ENCODE measurements at places on chromosomes 1 and 21.
A peak's percentile ranks its signal among the peaks of the same experiment; 100 is the strongest.

GRCh38 chr1:174764191-174764590 is 235.6 kb upstream of the CACYBP start:
- DNase-seq, result no peak

DNA sequence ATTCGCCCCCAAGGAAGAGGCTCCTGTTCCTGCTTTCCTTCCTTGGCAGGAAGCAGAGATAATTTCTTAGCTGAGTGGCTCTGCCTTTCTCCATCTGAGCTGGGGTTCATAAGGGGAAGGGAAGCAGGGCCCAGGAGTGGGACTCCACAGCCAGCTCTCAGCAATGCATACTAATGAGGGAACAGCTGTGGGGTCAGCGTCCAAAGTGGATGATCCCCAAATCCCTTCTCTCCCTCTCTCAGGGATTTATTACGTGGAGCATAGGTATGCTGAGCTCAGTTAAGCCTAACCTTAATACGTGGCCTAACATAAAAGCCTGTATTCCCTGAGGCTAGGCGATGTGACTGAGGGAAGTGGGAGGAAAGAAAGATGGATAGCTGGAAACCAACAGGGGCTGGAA is 87.3 kb upstream of the CTTNBP2NL start:
- DNase-seq, result peak; percentile 59

DNA sequence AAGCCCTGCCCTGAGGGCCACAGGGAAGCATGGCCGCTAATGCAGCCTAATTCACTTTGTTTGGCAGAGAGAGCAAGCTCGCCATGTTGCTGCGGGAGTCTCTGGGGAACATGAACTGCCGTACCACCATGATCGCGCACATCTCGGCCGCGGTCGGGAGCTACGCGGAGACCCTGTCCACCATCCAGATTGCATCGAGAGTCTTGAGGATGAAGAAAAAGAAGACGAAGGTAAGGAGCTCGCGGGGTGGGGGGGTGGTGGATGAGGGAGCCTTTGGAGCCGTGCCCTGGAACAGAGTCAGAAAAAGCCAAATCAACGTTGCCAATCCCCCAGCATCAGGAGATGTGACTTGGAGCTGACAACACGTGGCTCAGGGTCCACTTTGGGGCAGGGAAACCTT is 529.4 kb downstream of the KIF26B start:
- no peak for DNase-seq

- no peak for DNase-seq
These were observed at the start of gene CHI3L2 for GRCh38 chr1:111227434-111227833. Gene CHI3L2 (plus strand): TSS chr1:111227713. CDS start chr1:111227730, 17 bp downstream.

GRCh38 chr1:186595969-186596368 is 84.3 kb downstream of the PTGS2 start:
- no peak for DNase-seq

DNA sequence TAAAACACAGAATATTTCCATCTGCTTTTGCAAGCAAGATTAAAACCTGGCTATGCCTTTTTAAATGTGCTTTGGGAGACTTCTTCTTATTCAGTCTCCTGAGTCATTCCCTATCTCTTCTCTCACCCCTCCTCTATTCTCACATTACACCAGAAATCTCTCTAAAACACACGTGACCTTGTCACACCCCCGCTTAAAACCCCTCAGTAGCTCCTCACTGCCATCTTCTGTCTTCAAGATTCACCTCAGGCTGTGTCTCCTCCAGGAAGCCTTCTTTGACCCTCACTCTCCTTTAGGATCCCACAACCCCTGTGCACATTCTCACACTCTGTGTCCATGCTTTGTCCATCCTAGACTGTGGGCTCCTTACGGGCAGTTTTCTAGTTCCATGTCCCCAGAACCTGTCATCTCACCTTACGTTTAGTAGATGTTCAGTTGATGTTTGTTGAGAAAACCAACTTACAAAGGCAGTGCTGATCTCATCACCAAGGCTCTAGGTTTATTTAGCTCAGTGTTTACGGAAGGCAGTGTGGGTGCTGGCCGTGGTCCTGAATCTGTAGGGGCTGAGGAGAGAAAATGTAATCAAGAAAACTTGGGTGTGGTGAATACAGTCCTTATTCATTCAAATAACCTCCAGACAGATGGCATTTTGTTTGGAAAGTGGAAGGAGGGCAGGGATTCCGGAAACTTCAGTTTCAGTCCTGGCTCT is 143.5 kb downstream of the DMRTA2 start:
- DNase-seq, result peak; percentile 61

GRCh38 chr1:183979437-183979836 is 58.1 kb downstream of the COLGALT2 start:
- DNase-seq, result no peak

DNA sequence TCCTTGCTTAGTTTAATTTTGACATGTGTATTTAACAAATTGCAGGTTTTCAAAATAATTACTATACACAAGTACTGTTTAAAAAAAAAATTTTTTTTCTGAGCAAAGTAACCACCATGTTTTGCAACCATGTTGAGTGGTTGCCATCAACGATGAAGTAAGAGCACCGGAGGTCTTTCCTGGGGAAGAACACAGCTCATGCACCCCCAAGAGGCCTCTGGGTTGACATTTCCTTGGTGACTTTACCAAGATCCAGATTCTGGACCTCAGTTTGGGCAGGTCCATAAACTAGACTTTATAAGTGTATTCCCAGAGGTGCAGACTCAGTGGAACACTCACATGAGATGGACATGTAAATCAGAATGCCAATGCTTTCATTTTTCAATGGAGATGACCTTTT is 36.8 kb upstream of the RALGPS2 start:
- DNase-seq, result no peak

DNA sequence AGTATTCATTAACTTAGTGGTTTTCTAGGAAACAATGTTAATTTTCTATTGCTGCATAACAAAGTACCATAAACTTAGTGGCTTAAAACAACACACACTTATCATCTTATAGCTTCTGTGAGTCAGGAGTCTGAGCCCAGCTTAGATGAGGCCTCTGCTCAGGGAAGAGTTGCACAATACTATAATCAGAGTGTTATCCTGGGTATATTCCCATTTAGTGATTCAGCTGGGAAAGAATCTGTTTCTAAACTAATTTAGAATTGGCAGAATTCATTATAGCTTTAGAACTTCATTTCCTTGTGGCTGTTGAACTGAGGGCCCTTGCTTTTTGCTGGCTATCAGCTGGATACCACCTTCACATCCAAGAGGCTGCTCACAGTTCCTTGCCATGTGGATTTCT is 515.5 kb downstream of the BRINP3 start:
- no peak for DNase-seq

DNA sequence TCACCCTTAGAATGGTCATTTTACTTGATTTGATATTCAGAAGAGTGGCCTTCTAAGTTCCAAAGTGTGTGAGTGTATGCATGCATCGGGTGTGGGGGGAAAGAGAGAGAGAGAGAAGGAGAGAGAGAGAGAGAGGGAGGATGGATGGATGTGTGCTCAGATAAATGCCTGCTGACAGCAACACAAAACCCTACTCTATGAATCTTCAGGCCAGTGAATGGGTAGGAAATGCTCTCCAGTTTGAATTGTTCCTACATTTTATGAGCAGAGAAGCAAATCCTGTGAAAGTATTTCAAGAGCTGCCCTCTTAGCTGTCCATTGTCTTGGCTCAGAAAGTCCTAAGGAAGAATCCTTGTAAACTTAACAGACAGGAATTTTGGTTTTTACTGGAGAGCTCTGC is 7.4 kb downstream of the JAM2 start:
- DNase-seq, result no peak

DNA sequence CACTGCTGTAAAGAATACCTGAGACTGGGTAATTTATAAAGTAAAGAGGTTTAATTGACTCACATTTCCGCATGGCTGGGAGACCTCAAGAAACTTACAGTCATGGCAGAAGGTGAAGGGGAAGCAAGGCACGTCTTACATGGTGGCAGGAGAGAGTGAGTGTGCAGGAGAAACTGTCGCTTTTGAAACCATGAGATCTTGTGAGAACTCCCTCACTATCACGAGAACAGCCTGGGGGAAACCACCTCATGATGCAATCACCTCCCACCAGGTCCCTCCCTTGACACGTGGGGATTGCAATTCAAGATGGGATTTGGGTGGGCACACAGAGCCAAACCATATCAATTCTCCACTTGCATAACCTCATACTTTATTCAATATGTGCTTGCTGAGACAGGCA is 76.6 kb downstream of the GIPC2 start:
- no peak for DNase-seq

Data from NCI-H524 (cell line).